HepG2 (cell line): ENCODE measurements at places on chromosomes 13 and 19. TPM values are rescaled to one million over a fixed set of nuclear protein-coding genes. Genes with fewer than 3 reads are reported as not detected.

The OR7C1 gene
- polyA plus RNA-seq: not detected in 2 replicates

GRCh38 chr13:29948791-29949190 lies 98.4 kb upstream of the UBL3 start:
- DNase-seq: no peak

GRCh38 chr19:58563823-58564222 lies 5.4 kb upstream of the UBE2M start:
- DNase-seq: no peak

DNA sequence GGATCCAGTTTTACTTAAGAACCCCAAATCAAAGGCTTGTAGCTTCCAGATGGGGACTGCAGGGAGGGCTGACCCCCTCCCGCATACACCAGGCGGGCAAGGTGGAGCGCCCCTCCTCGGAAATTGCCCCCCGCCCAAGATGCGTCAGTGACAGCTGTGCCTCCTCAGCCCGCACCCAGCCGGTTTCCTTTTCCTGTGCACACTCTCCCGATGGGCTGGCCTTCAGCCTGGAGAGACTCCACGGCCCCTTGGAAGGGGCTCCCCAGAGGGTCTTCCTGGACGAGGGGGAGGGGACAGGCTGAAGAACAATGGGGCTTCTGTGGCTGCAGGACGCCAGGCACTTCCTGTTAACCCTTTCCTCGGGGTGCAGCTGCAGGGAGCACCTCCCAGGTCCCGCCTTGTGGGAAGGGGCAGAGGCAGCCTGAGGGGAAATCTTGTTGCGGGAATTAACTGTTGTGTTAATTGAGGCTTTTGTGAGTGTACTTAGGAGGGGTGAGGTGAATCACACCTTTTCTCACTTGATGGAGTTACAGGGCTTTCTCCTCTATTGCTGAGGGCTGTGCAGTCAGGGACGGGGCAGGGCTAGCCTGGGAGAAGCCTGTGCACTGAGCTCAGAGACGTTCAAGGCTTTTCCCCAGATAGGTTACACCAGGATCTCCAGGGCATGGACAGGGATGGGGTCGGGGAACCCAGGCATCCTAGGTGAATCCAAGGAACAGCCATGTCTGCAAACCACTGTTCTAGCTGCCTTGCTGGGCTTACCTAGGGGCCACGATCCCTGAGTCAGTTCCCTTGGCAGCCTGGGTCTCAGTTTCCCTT lies 14.3 kb downstream of the IER2 start:
- DNase-seq: peak; percentile 89

- no peak for DNase-seq
Observed at GRCh38 chr13:20882206-20882605, 20.3 kb downstream of the XPO4 start.

- no peak for DNase-seq
Observed at GRCh38 chr19:45884682-45885555, 1.0 kb downstream of the IRF2BP1 start.

GRCh38 chr13:98275681-98276171 lies 98.7 kb upstream of the RNF113B start:
- no peak for DNase-seq

- peak; percentile 72 for DNase-seq
Observed at GRCh38 chr13:49859560-49859959, 67.1 kb upstream of the KPNA3 start.

- peak; percentile 30 for DNase-seq
Observed at GRCh38 chr19:34120846-34121639, 51.3 kb upstream of the LSM14A start.

- no peak for DNase-seq
Observed at GRCh38 chr13:110528911-110529310, 32.6 kb downstream of the RAB20 start.

GRCh38 chr19:34228347-34228746 lies 26.0 kb upstream of the GARRE1 start:
- DNase-seq: no peak

DNA sequence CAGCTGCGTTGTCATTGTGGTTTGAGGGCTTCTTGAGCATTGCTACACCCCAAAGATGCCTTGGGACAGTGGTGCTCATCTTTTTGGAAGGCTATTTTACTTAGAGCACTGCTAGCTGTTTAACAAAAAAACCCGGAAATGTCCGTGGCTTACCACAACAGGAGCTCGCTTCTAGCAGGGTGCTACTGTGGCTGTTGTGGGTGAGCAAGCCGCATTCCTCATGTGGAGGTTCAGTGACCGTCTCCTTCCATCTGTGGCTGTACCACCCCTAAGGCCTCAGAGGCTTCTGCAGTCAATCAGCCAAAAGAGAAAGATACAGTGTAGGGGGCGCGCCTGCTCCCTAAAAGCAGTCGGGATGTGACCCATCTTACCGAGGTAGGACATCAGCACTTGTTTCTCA lies 1004.2 kb downstream of the UQCRFS1 start:
- DNase-seq: no peak

GRCh38 chr13:41458187-41458760 lies 924 bp downstream of the RGCC start:
- no peak for DNase-seq

The KIR3DL2 gene
- not detected in 2 replicates for polyA plus RNA-seq

- no peak for DNase-seq
Observed at GRCh38 chr19:18895824-18896341, at the start of gene CERS1. TSS of gene CERS1 (minus strand) at chr19:18896158. CDS start at chr19:18896072, 86 bp downstream.

DNA sequence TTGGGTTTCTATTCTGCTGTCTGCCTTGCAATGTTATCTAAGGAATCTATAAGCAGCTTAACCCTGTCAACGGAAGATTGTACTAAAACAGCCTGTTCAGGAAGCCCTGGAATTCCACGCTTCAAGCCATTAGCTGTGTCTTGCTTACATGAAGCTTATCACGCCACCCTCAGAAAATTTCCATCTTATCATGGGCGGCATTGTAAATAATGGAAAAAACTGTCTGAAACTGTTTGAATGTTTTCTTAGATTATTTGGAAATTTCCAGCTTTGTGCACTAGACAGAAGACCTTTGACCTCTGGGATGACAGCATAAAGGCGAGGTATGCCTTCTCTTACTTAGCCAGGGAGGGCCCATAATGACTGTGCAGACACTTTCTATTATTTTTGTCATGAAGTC lies 319.7 kb downstream of the KCNRG start:
- peak; percentile 50 for DNase-seq

DNA sequence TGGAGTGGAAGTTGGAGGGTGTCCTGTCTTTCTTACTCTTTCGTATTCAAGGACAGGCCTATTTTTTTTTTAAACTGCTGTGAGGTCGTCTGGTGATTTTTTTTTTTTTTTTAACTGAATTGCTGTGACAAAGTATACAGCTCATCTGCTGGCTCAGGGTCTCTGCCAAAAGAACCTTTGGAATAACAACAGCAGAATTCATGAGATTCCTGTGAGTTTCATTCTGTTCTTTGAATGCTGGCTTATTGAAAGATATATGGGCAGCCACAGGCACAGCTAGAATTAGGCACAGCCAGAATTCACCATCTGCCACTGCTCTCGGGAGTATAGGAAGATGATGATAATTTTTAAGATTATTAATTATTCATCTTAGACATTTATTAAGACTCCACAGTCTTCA lies 21.4 kb upstream of the FRY start:
- DNase-seq: no peak

The CA11 gene
- 0.41 and 1.4 TPM in 2 replicates for polyA plus RNA-seq

DNA sequence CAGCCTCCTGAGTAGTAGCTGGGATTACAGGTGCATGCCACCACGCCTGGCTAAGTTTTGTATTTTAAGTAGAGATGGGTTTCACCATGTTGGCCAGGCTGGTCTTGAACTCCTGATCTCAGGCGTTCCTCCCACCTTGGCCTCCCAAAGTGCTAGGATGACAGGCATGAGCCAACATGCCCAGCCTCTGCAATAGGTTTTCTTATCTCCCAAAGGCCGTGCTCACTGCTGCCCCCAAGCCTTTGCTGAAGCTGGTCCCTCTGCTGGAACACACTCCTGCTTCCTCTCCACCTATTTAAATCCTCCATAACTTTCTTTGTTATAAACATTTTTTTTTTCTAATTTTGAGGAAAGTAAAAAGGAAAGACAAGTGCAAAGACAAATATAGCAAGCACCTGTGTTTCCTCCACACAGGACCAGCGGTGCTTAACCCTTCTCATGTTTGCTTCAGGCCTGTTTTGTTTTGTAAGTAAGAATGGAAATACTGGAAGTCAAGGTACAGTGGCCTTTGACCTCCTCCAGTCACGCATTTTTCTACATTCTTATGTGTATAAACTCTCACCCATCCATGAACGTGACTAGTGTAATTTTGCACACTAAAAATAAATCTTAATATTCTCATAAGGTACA lies 14.5 kb upstream of the TNFAIP8L1 start:
- DNase-seq: peak; percentile 66

DNA sequence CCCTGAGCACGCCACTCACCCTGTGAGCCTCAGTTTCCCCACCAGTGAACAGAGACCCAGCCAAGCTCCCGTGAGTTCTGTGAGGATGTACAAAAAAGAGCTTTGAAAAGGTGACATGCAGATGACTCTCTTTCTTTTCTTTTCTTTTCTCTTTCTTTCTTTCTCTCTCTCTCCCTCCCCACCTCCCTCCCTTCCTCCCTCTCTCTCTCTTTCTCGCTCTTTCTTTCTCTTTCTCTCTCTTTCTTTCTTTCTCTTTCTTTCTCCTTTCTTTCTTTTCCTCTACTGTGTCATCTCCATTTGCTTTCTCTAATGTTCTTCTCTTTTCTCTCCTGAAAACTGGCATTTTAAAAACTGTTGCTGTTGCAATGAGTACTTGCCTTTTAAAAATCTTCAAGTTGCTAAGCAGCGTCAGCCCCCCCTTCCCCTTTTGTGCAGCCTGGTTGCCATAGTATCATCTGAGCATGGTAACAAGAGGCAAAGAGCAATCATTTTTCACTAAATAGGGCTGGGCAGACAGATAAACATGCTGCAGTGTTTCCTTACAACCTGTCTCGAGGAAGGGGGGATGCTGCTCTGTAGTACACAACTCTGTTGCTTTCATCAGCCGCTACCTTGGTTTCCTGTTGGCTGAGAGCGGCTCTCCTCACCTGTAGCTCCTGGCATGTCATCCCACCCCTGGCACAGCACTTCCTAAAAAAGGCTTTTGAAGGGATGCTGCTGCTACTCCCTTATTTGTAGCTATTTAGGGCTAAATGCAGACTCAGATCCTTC lies 108.7 kb upstream of the MBNL2 start:
- DNase-seq: no peak

GRCh38 chr13:97030705-97031452 lies 36.6 kb upstream of the OXGR1 start:
- peak; percentile 19 for DNase-seq

The SBK2 gene
- 0.14 TPM in 1 of 2 replicates, not detected in the other for polyA plus RNA-seq

The IGLON5 gene
- polyA plus RNA-seq: 5.7 and 6.2 TPM in 2 replicates
